ENCODE measurements at places on chromosomes 2 and 18. TPM values are rescaled to one million over a fixed set of nuclear protein-coding genes. Genes with fewer than 3 reads are reported as not detected.

DNA sequence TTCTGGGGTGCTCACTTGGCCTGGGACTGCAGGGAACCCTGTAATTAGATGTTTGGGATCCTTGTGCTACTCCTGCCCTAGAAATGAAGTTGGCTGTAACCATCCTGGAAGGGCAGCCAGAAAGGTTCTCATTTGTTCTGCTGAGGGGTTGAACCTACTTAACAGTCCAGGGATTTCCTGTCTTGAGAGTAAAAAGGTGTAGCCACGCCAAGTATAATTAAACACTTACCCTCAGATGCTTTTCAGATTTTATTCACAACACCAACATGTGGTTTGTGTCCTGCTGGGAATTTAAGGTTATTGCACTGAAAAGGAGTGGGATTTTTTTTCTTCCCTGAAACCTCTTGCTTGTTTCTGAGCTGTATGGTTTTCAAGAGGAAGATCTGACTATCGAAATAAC is 222.4 kb upstream of the APCDD1 start:
- no peaks in the 10 kb centered on the region for H3K36me3 ChIP-seq
- no peak for DNase-seq
- no peak overlapping the region for H3K4me3 ChIP-seq
- H3K27ac ChIP-seq, result no peak overlapping the region

- no peaks in the 10 kb centered on the region for H3K36me3 ChIP-seq
- H3K4me3 ChIP-seq, result no peak overlapping the region
- H3K27me3 ChIP-seq, result no peaks in the 10 kb centered on the region
- H3K4me1 ChIP-seq, result no peaks in the 10 kb centered on the region
- no peak for DNase-seq
- H3K27ac ChIP-seq, result no peak overlapping the region
Measured at GRCh38 chr2:145041706-145042105, 521.8 kb upstream of the ZEB2 start.

- no peaks in the 10 kb centered on the region for H3K27me3 ChIP-seq
- no peak for DNase-seq
- no peak overlapping the region for H3K27ac ChIP-seq
Measured at GRCh38 chr18:8121942-8122480, 487.2 kb upstream of the RAB12 start.

- no peaks in the 10 kb centered on the region for H3K27me3 ChIP-seq
Measured at GRCh38 chr2:217978536-217979150, 24.2 kb downstream of the TNS1 start.

The C2orf15 gene
- 1.5 TPM for total RNA-seq

The ICOS gene
- total RNA-seq, result 3.0 TPM

DNA sequence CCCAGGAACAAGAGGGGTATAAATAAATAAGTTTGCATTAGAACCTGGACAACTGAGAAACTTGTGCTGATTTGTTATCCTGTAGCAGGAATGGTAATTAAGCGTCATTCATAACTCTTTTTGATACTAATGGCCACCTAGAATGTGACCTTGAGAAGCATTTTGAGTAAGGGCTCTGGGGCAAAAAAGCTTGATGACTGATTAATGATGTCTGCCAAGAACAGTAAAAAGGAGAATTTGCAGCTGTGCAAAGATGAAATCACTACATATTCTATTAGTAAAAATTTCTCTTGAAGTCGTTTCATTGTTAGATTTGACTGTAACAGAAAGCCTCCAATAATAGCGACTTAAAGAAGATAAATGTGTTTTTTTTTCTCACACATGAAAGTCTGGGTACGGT is 157.7 kb downstream of the PRKCE start:
- no peak overlapping the region for H3K27ac ChIP-seq
- H3K4me1 ChIP-seq, result peaks cover 16% of the 10 kb centered on the region
- no peaks in the 10 kb centered on the region for H3K36me3 ChIP-seq
- H3K27me3 ChIP-seq, result no peaks in the 10 kb centered on the region
- no peak for DNase-seq
- H3K4me3 ChIP-seq, result no peak overlapping the region

DNA sequence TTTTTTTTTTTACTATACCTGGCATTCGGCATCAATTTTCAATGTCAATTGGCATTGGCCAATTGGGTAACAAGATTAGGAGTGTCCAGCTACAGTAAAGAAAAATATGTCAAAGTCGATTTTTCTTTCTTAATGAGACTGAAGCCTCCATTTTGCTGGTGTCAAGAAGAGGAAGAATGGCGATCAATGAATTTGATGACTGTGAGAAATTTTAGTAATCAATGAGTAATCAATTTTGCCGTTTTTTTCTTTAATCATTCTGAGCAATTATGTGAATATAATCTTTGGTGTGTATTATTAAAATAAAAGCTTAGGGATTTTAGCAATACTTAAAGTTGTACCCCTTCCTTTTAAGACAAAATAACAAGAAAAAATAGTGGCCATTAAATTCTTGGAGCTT is 69.7 kb downstream of the TMEM200C start:
- no peaks in the 10 kb centered on the region for H3K27me3 ChIP-seq
- H3K4me1 ChIP-seq, result no peaks in the 10 kb centered on the region
- no peaks in the 10 kb centered on the region for H3K36me3 ChIP-seq
- no peak overlapping the region for H3K4me3 ChIP-seq
- no peak overlapping the region for H3K27ac ChIP-seq

DNA sequence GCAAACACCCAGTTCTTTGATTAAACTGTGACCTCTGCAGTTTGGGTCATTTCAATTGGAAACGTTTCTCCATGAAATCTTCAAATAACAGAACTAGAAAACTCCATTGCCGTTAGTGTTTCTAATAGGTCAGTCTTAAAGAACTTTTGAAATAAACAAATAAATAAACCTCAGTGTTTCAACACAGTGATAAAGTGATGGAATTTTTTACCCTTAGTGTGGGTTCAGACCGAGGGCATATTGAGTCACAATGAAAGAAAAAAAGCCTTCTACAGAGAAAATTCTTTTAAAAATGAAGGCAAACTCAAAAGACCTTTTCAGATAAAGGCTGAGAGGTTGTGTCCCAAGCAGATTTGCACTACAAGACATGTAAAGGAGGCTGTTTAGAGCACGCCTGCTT is 149.6 kb downstream of the NCKAP5 start:
- peak overlapping the region; percentile 23 for H3K4me3 ChIP-seq
- peak overlapping the region; percentile 19 for H3K27ac ChIP-seq
- DNase-seq, result no peak

The GIGYF2 gene
- total RNA-seq, result 67.6 TPM

DNA sequence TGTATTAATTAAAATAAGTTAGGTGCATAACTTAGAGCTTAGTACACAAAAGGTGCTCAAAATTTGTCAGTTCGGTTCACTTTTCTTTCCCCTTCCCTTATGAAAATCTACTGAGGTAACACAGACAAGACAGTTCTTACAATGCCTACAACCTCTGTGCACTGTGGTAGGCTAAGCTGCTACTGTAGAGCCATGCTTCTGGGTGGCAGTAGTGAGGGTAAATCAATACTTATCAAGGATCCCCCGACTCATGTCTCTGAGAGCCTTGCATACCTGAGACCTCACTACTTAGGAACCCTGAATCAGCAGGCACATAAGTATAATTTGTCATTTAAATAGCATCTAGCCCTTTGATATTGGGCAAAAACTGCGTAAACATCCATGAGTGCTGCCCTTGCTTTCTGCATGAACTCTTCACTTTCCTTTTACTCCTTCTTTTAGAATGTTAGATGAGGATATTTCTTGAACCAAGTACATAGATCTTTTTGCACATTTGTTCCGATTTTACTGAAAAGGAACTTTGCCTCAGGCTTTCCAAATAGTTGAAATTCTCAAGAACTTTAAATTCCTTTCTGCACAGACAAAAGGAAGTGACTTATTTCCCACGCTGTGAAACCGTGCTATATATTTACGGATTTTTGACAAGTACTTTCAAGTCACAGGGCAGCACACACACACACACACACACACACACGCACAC is 234.4 kb downstream of the TRIB2 start:
- H3K4me1 ChIP-seq, result no peaks in the 10 kb centered on the region
- H3K27ac ChIP-seq, result no peak overlapping the region
- no peaks in the 10 kb centered on the region for H3K27me3 ChIP-seq
- H3K4me3 ChIP-seq, result no peak overlapping the region

GRCh38 chr2:37230581-37230980 is 815 bp downstream of the CEBPZ start:
- H3K4me1 ChIP-seq, result peaks cover 25% of the 10 kb centered on the region
- peaks cover 29% of the 10 kb centered on the region for H3K36me3 ChIP-seq
- peak overlapping the region; percentile 87 for H3K4me3 ChIP-seq
- no peak for DNase-seq
- H3K27ac ChIP-seq, result peak overlapping the region; percentile 94
- H3K27me3 ChIP-seq, result no peaks in the 10 kb centered on the region

DNA sequence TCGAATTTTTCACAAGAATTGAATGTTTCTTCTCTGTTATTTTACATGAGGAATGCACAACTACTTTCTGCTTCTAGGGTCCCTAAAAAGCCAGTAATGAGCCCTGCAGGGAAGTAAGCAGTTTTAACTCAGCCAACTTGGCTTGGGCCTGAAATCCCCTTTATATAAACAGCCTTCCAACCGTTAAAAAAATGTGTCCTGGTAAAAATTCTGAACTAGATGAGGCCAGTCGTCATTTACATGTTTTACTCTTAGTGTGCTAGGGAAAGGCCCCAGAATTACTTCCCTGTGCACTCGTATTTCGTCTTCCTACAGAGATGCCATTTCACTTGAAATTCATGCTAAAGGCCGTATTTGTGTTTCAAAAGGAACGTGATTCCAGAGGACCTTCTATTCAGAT is 42.4 kb upstream of the RPE start:
- no peaks in the 10 kb centered on the region for H3K27me3 ChIP-seq
- DNase-seq, result no peak
- no peaks in the 10 kb centered on the region for H3K36me3 ChIP-seq

The VWA3B gene
- total RNA-seq, result 7.9 TPM

DNA sequence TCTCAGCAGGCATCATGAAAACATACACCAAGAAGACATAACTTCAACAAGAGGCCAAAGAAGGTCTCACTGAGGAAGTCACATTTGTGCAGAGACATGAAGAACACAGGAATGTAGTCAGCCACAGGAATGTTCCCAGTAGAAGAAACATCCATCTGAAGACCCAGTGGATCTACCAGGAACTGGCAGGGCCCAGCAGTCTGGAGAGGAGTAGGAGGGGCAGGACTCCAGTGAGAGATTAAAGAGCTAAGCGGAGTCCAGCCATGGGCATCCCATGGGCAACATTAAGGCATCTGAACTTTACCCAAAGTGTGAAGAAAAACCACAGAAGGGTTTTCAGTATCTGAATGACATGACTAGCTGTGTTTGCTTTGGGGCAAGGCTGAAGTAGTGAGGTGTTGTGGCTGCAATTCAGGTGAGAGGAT is 103.1 kb downstream of the UPP2 start:
- DNase-seq, result no peak
- H3K36me3 ChIP-seq, result no peaks in the 10 kb centered on the region
- no peak overlapping the region for H3K4me3 ChIP-seq
- H3K27ac ChIP-seq, result no peak overlapping the region
- H3K4me1 ChIP-seq, result peaks cover 7% of the 10 kb centered on the region
- H3K27me3 ChIP-seq, result no peaks in the 10 kb centered on the region

Data from lower lobe of right lung (tissue), 2 donors.